Kidney (tissue), 22 donors: ENCODE measurements at places on chromosomes 3 and 15.
A peak's percentile ranks its signal among the peaks of the same experiment; 100 is the strongest.

DNA sequence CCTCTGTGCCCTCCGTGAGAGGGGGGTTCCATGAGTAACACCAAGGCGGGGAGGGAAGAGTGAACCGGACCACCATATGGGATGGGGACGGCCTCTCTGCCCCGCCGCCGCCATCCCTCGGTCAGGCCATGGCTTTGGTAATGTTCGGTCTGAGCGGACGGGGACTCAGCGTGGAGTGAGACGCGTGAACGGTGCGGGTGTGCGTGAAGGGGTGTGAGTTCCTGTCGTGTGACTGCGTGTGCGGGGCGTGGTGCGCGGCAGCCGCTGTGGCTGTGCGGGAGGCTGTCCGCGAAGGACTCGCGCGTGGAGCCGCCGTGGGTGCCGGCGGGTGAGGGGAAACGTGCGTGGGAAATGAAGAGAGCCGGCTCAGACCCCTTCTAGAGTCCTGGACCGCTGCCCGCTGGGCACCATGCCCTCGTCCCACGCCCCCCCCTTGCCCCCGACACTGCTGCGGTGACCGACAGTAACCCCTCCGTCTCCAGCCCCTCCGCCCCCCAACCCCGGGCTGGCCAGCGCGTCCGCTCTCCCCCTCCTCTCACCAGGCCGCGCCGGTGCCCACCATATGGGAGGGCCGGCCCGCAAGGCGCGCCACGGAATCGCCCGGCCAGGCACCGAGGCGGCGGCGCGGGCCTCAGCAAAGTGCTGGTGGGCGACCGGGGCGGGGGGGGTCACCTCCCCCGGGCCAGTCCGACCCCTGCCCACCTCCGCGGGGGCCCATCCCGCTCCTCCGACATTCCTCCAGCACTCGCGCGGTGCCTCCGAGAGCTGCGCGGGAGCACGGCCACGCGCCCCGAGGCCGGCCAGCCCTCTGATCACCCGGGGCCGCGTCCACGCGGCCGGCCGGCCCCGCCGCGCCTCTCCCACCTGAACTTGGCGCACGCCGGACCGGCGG lies 589 bp downstream of the KLF15 start:
- H3K4me3 ChIP-seq = peak overlapping the region; percentile 64
- no peaks in the 10 kb centered on the region for H3K36me3 ChIP-seq
- peak overlapping the region; percentile 98 for H3K27ac ChIP-seq
- no peaks in the 10 kb centered on the region for H3K4me1 ChIP-seq
- no peak for DNase-seq

DNA sequence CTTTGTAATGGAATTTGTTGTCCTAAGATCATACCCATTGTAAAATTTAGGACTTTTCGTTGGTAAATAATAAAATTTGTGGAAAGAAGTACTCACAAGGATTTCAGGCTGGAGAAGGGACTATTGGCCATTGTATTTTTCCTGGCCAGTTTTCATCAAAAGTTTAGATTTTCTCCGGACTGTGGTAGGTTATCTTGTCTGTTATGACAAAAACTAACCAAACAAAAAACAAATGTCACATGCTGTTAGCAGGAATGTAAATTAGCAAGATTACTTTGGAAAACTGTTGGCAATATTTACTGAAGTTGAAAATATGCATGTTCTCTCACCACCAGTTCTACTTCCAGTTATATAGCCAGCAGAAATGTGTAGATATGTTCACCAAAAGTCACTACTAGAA lies 27.8 kb downstream of the PDE8A start:
- DNase-seq = no peak
- H3K4me1 ChIP-seq = peaks cover 33% of the 10 kb centered on the region
- no peaks in the 10 kb centered on the region for H3K36me3 ChIP-seq
- H3K27me3 ChIP-seq = no peaks in the 10 kb centered on the region

GRCh38 chr3:127899766-127900165 lies 15.3 kb upstream of the KBTBD12 start:
- no peaks in the 10 kb centered on the region for H3K27me3 ChIP-seq
- H3K4me1 ChIP-seq = no peaks in the 10 kb centered on the region
- DNase-seq = no peak
- no peak overlapping the region for H3K4me3 ChIP-seq

DNA sequence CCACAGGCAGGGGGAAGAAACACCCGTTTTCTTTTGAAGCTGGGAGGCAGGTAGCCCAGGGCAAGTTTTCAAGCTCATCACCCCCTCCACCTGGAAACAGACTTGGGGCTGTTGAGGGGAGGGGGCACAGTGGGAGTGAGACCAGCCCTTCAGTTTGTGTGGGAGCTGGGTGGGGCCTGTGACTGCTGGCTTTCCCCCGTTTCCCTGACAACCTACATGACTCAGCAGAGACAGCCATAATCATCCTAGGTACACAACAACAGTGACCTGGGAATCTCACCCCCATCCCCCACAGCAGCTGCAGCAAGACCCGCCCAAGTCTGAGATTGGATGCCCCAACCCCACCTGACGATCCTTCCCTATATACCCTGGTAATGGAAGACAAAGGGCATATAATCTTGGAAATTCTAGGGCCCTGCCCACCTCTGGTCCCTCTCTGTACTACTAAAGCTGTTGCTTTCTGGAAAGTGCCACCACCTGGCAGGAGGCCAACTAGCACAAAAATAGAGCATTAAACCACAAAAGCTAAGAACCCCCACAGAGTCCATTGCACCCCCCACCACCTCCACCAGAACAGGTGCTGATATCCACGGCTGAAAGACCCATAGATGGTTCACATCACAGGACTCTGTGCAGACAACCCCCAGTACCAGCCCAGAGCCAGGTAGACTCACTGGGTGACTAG lies 422.2 kb upstream of the SGO1 start:
- H3K27ac ChIP-seq = no peak overlapping the region
- no peak overlapping the region for H3K4me3 ChIP-seq
- no peak for DNase-seq
- H3K4me1 ChIP-seq = no peaks in the 10 kb centered on the region
- no peaks in the 10 kb centered on the region for H3K27me3 ChIP-seq
